ENCODE measurements at places on chromosomes 13 and 19.

DNA sequence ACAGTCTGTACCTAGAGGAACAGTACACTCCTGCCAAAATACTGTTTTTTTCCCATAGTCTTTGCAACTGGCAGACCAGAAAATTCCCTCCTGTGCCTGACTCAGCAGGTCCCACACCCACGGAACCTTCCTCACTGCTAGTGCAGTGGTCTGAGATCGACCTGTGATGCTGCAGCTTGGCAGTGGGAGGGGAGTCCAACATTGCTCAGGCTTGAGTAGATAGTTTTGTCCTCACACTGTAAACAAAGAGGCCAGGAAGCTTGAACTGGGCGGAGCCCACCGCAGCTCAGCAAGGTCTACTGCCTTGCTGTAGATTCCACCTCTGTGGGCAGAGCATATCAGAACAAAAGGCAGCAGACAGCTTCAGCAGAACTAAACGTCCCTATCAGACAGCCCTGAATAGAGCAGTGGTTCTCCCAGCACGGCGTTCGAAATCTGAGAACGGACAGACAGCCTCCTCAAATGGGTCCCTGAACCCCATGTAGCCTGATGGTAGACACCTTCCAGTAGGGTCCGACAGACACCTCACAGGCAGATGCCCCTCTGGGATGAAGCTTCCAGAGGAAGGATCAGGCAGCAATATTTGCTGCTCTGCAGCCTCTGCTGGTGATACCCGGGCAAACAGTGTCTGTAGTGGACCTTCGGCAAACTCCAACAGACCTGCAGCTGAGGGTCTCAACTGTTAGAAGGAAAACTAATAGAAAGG is 92.7 kb downstream of the SUCLA2 start:
- DNase-seq: no peak

GRCh38 chr19:45554481-45554880 is 30.1 kb downstream of the OPA3 start:
- DNase-seq: no peak

GRCh38 chr19:52695996-52696395 is 38.8 kb downstream of the ZNF611 start:
- no peak for DNase-seq

- DNase-seq: no peak
Measured at GRCh38 chr19:6035026-6035425, 57.1 kb upstream of the RANBP3 start.

DNA sequence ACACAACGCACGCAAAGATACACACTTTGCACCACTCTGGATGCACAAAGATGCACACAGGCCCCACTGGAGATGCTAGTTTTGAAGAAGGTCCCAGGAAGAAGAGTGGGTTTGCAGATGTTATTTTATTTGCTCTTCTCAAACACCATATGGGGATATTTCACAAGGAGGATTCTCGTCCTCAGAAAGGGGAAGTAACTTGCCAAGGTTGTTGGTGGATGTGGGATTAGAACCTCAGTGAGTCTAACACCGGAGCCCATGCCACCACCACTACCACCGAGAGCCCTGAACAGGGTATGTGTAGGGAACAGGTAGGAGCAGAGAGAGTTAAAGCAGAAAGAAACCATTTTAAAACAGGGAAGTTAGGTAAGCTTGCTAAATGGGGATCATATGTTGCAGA is 9.6 kb upstream of the CEACAM6 start:
- no peak for DNase-seq

- DNase-seq: no peak
Measured at GRCh38 chr13:75633285-75633684, 2.8 kb upstream of the LMO7 start.

DNA sequence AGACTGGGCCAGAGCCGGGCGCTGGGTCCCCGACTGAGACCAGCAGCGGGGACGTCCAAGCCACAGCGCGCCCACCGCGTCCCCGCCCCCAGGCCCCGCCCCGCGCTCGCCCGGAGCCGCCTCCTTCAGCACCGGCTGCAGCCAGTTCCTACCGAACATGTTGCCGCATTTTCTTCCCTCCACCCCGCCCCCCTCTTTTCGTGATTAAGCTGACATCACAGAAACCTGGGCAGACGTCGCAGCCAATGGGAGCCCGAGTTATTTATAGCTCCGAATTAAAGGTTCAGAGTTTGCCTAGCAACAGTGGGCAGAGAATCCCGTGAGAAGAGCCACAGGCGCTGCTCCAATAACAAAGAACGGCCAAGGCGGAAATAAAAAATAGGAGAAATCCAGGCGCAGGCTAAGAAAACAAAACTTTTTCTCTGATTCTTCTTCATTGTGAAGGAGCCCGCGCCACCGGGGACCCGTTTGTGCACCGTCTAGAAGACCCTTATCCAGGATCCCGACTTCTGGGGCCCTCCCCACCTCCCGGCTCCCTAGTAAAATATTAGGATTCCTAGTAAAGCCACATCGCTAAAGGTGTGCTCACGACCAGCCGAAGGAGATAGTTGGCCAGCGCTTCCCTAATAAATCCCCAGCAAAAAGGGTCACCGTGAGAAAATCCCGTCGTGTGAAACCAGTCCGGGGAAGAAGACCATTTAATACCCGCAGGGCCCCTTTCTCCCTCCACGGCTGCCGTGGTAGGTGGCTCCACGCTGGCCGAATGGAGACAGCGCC is 61.7 kb downstream of the SERP2 start:
- peak; percentile 74 for DNase-seq
